ENCODE measurements at places on chromosomes 12 and 14. TPM values are rescaled to one million over a fixed set of nuclear protein-coding genes. Genes with fewer than 3 reads are reported as not detected.

DNA sequence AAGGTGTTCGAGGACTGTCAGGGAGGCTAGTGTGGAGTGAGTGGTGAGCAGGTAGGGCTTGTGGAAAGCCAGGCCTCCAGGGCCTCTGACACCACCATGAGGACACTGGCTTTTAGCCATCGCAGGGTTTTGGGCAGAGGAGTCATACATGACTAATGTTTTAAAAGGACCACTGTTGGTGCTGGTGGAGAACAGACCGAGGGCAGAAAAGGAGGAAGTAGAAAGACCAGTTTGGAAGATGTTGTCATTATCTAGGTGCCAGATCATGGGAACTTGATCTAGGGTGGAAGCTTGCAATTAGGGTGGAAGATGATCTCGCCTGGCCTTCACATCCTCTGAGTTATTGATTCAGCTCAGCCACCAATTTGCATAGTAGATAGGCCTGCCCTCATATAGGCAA lies 144.2 kb downstream of the C12orf75 start:
- no peak for DNase-seq

DNA sequence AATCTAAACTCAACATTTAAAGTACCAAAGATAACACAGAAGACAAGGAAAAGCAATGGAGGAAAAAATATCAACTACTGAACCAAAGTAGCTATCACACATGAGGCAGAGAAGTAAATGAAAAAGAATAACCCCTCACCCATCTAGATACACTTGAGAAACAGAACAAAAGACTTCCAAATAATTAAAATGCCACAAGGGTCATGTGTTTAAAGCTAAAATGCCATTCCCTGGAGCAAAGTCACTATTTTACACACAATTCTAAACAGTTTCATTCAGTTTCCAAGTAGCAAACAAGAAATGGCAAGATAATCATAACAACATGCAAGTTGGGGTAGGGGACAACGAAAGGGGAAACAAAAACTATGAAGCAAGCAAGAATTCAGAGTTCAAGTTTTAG lies 12.0 kb downstream of the OSBPL8 start:
- DNase-seq, result no peak

The OSBPL8 gene
- 162 TPM for total RNA-seq

DNA sequence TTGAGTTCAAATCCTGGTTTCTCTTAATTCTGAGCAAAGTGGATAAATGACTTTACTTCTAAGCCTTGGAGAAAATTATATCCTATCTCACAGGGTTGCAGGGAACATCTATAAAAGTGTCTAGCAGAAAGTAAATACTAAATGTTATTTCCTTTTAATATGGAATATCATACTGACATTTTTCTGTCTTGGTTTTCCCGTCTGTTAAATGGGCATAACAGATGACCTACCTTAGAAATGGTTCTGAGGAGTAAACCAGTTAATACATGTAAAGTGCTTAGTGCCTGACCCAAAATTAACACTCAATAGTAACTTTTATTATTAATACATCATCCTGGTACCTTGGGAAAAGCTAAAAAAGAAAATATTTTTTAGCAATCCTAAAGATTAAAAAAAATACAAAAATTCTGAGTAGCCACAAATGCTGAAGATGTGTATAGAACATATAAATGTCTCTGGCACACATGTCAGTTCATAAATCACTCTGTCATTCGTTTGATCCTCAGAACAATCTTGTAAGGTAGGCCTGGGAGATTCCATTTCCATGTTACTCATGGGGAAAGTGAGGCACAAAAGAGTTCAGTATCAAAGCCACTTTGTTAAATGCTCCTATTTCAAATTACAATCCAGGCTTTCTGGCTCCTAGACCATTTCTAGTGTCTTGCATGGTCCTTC lies 1.3 kb downstream of the VIPAS39 start:
- DNase-seq, result no peak

- no peak for DNase-seq
These were observed 39.9 kb downstream of the KIF26A start for GRCh38 chr14:104178279-104178678.

The RPAP3 gene
- 29.5 TPM for total RNA-seq

Data from glutamatergic neuron (in vitro differentiated cells).